ENCODE measurements at places on chromosomes 1 and 21.

DNA sequence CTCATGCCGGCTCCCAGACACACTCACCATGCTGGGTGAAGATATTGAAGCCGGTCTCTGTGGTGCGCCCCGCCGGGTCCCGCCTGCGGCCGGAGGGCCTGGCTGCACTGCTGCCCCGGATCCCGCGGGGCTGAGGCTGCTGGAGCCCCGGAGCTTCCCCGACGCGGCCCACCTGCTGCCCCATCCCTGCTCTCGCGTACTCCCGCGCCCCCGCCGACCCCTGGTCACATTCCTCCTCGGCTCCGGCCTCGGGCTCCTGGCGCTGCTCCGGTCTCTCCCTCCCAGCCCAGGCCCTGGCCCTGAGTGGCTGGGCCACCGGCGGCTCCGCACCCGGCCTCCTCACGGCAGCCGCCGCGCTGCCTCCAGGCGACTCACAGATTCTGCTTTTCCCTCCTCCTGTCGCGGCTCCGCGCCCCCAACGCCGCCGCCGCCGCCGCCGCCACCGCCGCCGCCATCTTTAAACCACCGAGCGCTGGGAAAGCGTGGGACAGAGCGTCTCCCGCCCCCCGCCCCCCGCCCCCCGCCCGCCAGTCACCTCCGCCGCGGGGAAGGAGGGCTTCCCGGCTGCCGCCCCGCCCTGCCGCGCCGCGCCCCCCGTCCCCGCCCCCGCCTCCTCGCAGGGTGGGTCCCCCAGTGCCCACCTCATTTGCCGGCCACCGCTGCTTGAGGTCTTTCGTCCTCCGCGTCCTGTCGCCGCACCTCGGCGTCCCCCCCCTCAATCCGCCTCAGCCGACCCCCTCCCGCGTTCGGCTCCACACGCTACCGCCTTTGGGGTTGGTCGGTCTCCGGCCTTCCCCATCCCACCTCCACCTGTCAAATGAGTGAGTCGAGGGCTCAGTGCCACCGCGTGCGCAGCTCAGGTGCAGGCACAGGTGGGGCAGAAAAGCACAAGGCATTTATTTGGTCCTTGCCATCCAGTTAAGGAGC lies at the start of gene ABL2:
Gene ABL2, minus strand, starts transcription at position 464 of the 927 bp plus-strand sequence. Its CDS starts 280 bp downstream, at position 184.
- DNase-seq = peak; percentile 37

- DNase-seq = no peak
Observed at GRCh38 chr1:6384962-6385361, 8.6 kb downstream of the ACOT7 start.

DNA sequence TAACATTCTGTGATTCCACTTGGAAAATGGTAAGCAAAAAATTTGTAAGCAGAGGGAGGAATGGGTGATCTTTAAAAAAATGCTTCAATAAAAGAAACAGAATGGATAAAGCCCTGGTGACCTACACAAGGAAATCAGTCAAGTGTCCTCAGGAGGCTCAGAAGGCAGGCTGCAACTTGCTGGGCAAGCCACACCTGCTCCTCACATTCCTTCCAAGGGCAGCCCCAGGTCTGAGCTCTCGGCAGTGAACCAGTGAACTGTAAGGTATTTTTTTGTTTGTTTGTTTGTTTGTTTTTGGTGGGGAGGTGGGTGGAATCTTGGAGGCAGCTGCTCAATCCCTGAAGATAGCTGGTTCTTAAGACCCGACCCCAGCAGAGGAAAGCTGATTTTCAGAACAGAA lies 4.4 kb downstream of the TACSTD2 start:
- DNase-seq = no peak

GRCh38 chr1:204731985-204732575 lies 46.5 kb upstream of the LRRN2 start:
- DNase-seq = no peak
